ENCODE measurements at places on chromosomes 11 and 22.
A peak's percentile ranks its signal among the peaks of the same experiment; 100 is the strongest.

GRCh38 chr11:79857377-79858214 lies 416.8 kb upstream of the TENM4 start:
- DNase-seq, result no peak

DNA sequence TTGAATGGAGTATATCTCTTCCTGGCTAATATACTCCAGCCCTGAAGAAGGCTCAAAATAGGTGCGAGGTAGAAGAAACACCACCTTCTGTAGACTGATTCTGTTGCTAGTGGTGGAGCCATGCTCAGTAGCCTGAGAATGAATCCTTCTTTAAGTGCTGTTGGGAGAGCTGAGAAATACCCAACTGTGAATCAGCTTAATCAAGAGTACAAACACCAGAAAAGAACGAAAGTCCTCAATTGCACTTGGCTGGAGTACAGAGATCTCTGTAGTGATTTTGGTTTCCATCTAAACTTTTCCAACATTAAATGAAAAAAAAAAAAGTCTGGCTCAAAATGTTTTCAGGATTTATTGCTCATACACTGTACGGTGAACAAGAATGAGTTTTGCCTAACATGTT lies 619.1 kb downstream of the METTL15 start:
- DNase-seq, result no peak

DNA sequence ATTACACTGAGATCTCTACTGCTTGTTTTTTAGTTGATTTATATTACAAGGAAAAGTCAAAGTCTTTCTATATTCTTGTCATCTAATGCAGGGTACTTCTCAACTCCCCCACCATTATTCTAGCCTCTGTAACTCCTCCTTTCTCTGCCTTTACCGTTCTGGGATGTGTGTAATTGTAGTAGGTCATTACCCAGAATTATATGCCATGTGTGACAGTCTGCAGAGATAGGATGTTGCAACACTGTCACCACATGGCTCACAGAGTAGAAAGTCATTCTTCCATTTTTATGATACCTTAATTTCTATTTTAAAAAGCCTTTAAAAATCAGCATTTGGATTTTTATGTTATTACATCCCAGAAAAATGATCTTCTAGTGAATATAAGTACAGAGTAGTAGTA lies 32.7 kb downstream of the ZNF143 start:
- no peak for DNase-seq

- no peak for DNase-seq
Observed at GRCh38 chr11:44817207-44817949, 90.6 kb downstream of the TSPAN18 start.

DNA sequence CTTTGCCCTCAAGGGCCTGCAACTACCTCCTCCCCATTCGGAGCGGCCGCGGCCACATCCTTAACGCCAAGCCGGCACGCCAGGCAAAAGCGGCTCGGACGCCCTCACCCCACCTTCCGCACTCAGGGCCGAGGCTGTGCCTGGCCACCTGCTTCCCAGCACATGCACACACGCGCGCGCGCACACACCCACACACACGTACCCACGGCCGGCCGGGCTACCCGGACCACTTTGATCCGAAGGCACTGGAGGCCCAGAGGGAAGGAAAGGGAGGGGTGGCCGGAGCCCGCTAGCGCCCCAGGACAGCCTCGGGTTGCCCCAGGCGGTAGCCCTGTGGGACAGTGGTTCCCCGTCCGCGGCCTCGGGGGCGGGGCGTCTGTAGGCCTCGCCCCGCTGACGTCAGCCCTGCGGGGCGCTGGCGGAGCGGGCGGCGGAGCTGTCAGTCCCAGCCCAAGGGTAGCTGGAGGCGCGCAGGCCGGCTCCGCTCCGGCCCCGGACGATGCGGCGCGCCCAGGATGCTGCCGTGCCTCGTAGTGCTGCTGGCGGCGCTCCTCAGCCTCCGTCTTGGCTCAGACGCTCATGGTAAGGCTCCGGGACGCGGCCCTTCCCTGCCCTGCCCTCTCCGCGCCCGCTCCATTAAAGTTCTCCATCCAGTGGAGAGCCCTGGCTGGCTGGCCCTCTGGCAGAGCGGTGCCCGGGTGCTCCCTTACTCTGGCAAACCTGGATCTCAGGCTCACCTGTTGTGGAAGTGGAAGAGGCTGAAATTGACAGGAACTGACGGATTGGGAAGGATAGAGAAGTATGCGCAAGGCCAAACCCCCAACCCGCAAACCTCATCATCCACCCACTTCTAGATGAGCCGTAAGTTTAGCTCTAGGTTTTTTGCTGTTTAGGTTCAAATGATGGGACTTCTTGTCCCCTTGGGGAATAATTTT lies at the start of gene IL10RA:
IL10RA (plus strand) TSS at position 442 of the 935 bp plus-strand sequence; CDS start at position 516, 74 bp downstream.
- peak; percentile 73 for DNase-seq

DNA sequence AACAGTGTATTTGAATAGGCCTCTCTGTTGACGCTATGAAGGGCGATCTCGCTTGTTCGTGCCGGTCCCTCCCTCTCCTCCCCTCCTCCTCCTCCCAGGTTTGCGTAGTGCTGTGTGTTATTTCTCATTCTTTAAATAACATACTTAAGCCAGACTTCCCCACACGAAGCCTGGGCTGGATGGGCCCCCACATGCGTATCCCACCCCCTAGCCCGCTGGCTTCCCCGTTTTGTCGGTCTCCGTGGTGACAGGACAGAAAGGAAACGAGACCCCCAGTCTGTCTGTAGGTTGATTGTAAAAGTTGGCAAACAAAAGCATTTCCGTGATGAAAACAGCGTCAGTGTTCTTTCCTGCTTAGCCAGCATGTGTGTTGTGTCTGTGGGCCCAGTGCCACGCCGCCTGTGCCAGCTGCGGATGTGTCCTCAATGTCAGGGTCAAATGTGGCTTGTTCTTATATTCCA lies 27.3 kb downstream of the FAM118A start:
- no peak for DNase-seq

GRCh38 chr11:120863359-120863758 lies 160.5 kb upstream of the TBCEL start:
- DNase-seq, result no peak

DNA sequence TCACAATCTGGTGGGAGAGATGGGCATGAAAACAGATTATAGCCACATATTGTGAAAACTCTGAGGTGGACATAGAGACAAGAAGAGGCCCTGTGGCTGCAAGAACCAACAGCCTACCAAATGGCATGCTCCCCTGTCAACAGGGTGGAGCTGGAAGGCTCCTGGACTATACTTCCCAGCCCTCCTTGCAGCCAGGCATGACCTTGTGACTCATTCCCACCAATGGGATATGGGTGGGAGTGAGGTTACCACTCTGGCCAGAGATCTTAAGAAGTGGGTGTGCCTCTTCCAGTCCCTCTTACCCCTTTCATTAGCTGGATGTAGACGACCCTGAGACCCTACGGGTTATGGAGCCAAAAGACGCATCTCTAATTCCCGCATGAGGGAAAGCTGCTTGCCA lies 126.4 kb upstream of the ZBED5 start:
- DNase-seq, result no peak

DNA sequence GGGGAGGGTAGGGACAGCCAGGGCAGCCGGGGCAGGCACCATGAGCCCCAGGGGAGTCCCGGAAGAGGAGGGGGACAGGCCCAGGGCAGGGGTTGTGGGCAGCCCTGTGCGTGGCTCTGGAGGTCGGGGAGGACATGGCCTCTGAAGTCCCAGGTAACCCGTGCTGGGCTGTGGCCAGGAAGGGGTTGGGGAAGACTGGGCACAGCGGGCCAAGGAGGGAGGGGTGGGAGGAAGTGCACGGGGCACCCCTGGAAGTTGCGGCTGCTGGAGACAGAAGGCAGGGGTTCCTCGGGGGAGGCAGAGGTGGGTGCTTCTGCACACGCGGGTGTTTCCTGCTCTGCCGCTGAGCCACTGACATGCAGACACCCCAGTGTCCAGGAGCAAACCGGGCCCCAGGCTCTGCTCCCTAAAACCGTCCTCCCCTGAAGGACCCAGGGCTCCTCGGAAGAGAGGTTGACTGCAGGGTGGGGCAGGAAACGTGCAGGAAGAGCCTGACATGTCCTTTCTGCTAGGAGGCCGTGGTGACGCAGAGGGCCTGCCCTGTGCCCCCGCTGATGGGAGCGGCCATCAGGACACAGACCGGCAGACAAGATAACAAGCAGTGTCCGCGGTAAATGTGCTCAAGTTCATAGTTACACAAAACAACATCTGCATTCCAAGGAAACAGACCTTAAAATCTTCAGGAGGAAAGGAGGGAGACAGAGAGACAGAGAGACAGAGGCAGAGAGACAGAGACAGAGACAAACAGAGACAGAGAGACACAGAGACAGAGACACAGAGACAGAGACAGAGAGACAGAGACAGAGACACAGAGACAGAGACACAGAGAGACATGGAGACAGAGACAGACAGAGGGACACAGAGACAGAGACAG lies 5.7 kb downstream of the TNNI2 start:
- no peak for DNase-seq

DNA sequence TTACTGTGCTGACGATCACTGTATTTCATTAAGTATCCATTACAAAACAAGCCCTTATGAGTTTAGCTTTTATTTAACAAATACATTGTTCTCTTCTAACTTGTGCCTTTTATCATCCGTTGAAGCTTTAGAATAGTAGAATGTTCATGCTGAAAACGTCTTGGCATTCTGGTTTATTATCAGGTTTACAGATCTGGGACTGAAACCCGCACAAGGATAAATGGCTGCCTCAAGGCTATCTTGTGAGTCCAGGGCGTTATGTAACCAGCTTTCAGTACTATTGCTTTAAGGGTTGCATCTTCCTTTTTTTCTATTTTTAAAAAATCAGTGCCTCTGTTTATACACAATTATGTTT lies 66.6 kb upstream of the PRODH start:
- DNase-seq, result no peak

Measured in stimulated activated CD8-positive, alpha-beta memory T cell treated with anti-CD3 and anti-CD28 coated beads, Interleukin-7, amount 100 ng/mL, for 1 hour (primary cell).